ENCODE measurements at places on chromosomes 11 and 22.

DNA sequence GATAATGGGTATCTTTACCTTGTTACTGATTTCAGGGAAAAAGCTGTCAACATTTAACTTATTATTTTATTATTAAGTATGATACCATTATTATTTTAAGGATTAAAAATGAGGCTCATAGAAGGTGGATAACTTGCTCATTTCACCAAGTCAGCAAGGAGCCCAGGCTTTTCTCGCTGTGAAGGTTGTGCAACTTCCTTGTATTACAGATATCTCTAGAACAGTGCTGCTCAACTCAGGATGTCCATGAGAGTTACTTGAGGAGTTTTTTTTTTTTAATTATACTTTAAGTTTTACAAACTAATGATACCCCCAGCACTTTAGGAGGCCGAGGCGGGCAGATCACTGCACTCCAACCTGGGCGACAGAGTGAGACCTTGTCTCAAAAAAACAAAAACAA lies 98.2 kb downstream of the INSC start:
- no peak for DNase-seq

GRCh38 chr11:70128435-70128906 lies 50.4 kb downstream of the ANO1 start:
- peak; percentile 59 for DNase-seq

DNA sequence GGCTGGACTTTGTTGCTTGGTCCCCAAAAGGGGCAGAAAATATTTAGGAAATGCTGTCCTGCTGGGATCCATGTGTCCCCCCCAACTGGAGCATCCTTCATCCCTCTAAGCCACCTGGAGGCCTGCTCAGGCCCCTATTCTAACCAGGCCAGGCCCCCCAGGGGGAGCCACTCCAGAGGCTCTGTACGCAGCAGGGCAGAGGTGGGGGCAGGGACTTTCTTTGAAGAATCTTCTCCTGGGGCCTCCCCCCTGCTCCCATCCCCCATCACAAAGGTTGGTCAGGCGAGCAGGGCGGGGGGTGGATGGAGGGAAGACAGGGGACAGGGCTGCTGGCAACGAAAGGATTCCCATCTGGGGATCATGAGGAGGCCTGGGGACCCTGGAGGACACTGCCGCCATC lies 170.8 kb downstream of the MN1 start:
- DNase-seq: no peak

GRCh38 chr11:128548649-128549255 lies 38.6 kb downstream of the ETS1 start:
- peak; percentile 25 for DNase-seq

DNA sequence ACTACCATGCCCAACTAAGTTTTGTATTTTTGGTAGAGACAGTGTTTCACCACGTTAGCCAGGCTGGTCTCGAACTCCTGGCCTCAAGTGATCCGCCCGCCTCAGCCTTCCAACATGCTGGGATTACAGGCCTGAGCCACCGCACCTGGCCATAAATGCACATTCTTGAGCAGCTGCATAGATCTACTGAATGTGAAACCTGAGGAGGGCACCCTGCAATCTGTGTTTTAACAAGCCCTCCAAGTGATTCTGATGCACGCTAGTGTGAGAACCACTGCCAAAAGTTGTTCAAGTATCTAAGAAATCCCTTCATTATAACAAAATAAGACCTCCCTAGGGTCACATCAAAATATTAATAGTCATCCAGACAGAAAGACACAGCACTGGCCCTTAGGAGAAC lies 89.3 kb downstream of the RDX start:
- no peak for DNase-seq

DNA sequence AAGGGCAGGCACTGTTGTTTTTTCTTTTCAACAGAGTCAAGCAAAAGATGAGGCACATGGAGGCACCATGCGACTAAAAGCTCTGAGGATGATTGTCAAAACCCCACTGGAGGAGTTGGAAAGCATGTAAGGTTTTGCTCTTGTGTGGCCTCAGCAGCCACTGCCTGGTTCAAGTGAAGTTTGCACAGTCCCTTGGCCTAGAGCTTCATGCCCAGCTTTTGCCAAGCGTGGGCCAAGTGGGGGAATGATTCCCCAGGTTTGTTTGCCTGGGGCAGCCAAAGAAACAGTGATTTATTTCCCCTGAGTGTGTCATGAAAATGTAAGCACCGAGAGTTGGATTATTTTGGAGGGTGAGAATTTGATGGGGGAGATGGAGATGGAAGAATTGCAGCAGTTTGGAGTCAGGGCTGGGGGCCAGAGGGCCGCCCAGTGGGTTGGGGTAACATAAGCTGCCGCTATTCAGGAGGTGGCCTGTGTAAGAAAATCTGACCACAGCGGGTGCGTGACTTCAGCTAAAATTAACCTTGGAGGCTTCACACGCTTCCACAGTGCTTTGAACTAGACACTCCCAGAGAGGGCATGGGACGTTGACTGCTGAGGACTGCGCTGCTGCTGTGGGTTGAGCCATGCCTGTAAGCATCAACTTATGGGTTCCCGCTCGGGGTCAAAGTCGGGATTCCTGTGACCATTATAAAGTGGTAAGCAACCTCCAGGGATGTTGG lies 100.7 kb downstream of the NAV2 start:
- DNase-seq: no peak

DNA sequence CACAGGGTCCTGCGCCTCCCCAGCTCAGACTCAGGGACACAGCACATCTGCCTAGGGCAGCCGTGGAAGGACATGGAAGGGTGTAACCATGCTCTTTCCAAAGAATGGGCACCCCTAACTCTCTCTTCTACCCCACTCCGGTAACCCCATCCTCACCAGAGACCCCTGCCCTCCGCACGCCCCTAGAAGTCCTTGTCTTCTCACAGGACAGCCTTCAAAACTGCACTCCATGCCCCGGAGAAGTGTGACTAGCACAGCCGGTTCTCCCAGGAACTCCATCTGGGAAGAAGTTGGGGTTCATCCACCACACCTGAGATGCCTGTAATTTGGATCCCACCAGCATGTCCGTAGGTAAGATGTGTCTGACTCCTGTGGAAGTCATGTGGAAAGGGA lies 25.0 kb downstream of the P2RY2 start:
- no peak for DNase-seq

GRCh38 chr11:2169005-2169378 lies 2.6 kb downstream of the TH start:
- no peak for DNase-seq

DNA sequence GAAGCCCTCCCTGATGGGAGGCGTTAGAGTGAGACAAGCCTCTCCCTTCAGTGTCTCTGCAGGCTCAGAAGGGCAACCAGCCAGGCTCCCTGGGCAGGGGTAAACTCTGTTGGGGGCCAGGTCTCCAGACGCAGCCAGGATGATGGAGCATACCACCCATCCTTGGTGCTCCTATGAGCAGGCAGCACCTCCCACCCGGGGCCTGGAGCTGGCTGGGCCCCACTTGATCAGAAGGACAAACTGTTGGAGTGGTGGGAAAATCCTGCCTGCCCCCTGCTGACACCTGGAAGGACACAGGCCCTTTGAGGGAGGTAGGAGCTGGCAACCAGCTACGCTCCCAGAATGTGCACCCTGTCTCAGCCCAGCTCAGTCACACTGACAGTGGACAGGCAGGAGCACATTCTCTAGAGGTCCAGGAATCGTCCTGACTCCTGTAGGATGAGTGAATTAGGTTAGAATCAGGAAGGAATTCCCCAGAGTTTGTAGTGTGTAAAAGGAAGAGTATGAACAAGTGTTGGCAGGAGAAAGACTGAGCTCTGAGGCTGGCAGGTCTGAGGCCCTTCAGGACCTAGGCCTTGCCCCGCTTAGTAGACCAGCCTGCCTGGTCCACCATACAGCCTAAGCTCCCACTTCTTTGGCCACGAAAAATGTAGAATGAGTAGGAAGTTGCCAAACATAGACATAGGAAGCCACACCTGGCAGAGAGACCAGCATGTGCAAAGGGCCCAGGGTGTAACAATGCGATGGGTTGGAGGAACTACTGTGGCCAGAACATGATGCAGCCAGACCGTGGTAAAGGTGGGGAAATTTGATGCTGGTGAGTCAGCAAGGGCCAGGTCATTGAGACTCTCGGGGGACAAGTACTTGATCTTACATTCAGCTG lies 19.1 kb downstream of the ARHGEF17 start:
- peak; percentile 58 for DNase-seq

GRCh38 chr11:17197431-17197898 lies 10.3 kb downstream of the PIK3C2A start:
- peak; percentile 46 for DNase-seq

DNA sequence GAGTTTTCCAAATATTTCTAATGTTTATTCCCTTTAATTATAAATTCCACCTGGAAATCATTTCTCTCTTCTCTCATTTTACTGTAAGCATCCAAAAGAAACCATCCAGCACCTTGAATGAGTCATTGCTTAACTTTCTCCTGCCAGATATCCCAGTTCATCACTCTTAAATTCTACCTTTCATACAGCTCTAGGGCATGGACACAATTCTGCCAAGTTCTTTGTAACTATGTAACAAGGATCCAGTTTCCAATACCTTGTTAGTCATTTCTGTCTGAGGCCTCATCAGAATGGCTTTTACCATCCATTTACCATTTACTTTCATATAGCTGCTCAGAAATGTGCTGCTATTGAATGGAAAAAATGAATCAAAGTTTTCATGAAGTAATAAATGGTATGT lies 455.4 kb upstream of the TENM4 start:
- peak; percentile 14 for DNase-seq

GRCh38 chr11:111571829-111572501 lies 30.3 kb upstream of the SIK2 start:
- DNase-seq: peak; percentile 56

GRCh38 chr22:42661985-42662831 lies 13.0 kb upstream of the CYB5R3 start:
- peak; percentile 36 for DNase-seq

GRCh38 chr11:45676522-45677095 lies 11.2 kb upstream of the CHST1 start:
- DNase-seq: no peak

DNA sequence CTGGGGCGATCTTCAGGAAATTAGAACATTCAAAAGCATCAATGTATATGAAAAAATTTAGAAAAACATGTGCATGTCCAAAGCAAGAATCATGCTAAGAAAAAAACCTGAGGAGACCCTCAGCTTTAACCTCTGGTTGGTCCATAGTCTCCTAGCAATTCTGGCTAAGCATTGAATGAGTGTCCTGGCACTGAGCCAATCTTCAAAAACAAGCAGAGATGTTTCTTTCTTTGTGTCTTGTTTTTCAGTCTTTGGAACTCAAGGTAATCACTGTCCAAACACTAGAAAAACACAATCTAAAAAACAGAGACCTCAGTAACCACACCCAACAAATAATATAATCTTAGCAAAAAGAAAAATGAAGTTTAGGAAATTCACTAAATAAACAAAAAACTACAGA lies 205.4 kb upstream of the CARD18 start:
- DNase-seq: no peak

- no peak for DNase-seq
Measured at GRCh38 chr11:291281-292210, 2.6 kb downstream of the PGGHG start.

GRCh38 chr22:45757068-45757467 lies 85.4 kb downstream of the ATXN10 start:
- peak; percentile 59 for DNase-seq

- peak; percentile 67 for DNase-seq
Measured at GRCh38 chr11:6757373-6757967, 14.3 kb downstream of the OR2AG2 start.

- no peak for DNase-seq
Measured at GRCh38 chr11:1062075-1062820, 12.4 kb upstream of the MUC2 start.

- DNase-seq: no peak
Measured at GRCh38 chr11:74566146-74566960, 26.0 kb upstream of the POLD3 start.

- DNase-seq: peak; percentile 78
Measured at GRCh38 chr11:102986815-102987214, 31.3 kb upstream of the MMP13 start.

DNA sequence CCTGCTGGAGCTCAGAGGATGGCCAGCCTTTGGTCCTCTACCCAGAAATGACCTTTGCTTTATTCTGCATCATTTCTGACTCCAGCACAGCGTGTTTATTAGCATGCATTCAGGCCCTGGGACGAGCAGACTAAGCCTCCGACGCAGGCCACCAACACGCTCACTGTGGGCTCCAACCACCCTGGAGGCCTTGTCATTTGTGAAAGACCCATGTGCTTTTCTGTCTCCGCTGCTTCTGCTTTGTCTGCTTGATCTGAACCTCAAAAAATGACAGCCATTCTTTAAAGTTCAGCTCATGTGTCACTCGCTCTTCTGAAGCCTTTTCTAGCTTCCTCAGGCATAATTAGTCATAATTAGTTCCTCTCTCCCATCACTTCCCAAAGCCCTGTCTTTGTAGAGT lies 109.1 kb upstream of the TIMP3 start:
- no peak for DNase-seq

- DNase-seq: no peak
Measured at GRCh38 chr11:60783141-60783484, 2.0 kb upstream of the MS4A10 start.

- DNase-seq: peak; percentile 77
Measured at GRCh38 chr11:128399251-128400121, 187.9 kb downstream of the ETS1 start.

- no peak for DNase-seq
Measured at GRCh38 chr11:13954591-13954990, 7.9 kb upstream of the SPON1 start.

GRCh38 chr22:29782061-29782845 lies 15.1 kb downstream of the UQCR10 start:
- DNase-seq: peak; percentile 71

GRCh38 chr11:103994094-103994493 lies 42.3 kb upstream of the DDI1 start:
- DNase-seq: peak; percentile 61

- DNase-seq: no peak
Measured at GRCh38 chr11:111932611-111932950, 4.6 kb upstream of the DIXDC1 start.

DNA sequence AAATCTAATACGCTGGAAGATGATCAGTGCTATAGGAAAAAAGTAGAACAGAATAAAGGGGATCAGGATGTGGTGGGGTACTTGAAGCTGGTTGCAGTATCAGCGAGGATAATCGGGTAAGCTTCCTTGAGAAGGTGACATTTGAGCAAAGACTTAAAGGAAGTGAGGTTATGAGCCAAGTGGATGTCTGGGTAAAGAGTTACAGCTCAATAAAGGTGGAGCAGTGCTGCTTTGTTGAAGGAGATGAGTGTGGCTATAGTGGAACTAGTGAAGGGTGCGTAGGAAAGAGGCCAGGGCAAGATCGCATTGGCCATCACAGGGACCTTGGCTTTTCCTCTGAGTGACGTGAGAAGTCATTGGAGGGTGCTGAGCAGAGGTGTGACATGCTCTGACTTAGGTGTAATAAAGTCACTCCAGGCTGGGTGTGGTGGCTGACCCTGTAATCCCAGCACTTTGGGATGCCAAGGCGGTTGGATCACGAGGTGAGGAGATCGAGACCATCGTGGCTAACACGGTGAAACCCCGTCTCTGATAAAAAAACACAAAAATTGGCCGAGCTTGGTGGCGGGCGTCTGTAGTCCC lies 2.3 kb upstream of the SYVN1 start:
- DNase-seq: no peak

All from fibroblast of lung (primary cell).